SW 1271 (cell line): ENCODE measurements at places on chromosomes 6 and 20.

DNA sequence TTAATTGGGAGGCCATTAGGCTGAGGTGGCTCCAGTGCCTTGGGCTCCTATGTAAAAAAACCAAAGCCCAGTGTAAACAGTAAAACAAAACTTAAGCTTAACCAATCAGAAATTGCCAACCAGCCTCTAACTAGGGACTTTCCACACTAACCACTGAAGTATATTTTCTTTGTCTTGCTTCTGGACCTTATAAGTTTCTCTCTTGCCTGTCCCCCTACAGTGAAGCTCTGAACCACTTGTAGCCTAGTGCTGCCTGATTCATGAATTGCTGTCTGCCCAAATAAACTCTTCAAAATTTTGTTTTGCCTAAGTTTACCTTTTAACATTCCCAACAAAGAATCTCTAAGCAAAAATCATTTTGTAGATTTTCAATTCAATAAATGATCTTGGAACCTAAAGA, 28.2 kb downstream of the POPDC3 start:
- DNase-seq: no peak

GRCh38 chr20:54062812-54063280, 7.5 kb downstream of the BCAS1 start:
- peak; percentile 19 for DNase-seq

GRCh38 chr6:116323863-116324262, 44.1 kb upstream of the TSPYL1 start:
- DNase-seq: no peak

DNA sequence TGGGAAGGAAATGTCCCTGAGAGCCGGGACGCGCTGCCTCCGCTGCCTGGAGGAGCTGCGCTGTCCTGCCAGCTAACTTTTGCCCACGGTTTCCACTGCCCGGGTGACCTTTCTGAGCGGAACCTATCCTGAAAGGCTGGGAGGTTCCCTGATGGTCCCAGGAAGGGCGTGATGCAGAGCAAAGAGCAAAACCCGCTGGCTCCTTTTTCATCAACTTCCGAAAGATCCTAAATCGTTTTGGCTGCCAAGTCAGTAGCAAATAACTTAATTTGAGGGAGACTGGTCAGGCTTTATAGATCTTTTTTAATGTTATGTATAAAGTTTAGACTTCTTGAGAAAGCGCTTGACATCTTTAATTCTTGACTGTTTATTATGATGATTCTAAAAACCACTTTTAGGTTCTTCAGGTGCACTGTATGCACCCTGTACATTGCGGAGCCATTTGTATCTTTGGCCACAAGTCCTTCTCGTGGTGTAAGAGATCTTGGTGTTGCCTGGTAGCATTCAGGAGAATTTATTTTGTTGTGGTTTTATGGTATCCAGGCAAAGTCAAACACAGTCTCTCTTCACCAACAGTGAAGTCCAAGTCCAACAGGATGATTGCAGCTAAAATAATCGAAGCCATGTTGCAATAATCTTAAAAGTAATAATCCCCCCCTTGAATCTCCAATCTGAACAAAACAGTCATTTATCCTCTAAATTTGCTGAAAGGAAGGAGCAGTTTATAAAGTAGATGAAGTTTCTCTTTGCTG, at the start of gene SYNE1:
SYNE1 (minus strand) TSS at position 67 of the 752 bp plus-strand sequence. CDS start 9,031 bp downstream, outside the sequence.
- DNase-seq: no peak

GRCh38 chr6:89932245-89932802, 38.1 kb downstream of the GJA10 start:
- no peak for DNase-seq

DNA sequence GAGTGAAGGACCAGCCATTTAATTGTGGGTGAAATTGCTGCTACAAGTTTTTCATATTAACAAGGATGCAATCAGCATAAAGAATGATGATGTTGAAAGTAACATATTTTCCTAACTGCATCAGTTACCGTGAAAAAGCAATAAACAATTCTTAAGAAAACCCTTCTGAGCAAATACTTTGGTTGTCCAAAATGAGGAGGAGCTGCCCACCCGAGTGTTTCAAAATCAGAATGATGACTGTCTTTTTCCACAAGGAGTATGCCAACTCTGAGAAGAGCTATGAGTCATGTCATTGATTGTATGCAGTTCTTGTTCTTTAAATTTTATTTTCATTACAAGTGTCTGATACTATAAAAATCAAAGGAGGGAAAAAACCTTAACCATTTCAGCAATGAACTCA, 470.5 kb downstream of the COL12A1 start:
- no peak for DNase-seq
